Stimulated activated CD8-positive, alpha-beta memory T cell treated with anti-CD3 and anti-CD28 coated beads, Interleukin-15, amount 100 ng/mL, for 4 hours (primary cell): ENCODE measurements at places on chromosomes 4 and X.
A peak's percentile ranks its signal among the peaks of the same experiment; 100 is the strongest.

- no peak for DNase-seq
Observed at GRCh38 chr4:21046141-21046540, 345.9 kb downstream of the PACRGL start.

GRCh38 chrX:123219916-123220315, 35.8 kb downstream of the GRIA3 start:
- DNase-seq, result no peak

DNA sequence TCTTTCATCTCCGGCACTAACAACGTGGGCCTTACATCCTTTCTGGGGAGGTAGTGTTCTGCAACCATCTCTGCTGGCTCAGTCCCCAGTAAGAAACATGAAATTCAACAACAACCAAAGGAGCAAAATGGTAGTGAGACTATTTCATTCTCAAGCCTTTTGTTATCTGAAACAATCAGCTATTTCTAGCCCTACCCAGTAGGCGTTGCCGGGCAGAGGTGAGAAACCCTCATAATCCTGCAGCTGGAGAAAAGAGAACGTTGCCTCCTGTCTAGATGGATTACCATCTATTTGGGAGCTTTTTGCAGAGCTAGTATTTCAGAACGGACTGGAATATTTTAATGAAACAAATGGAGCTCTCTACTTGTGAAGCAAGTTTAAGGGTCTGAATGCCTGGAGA, 66.4 kb upstream of the GPR174 start:
- no peak for DNase-seq

GRCh38 chr4:88012647-88013046, 5.2 kb downstream of the PKD2 start:
- no peak for DNase-seq

DNA sequence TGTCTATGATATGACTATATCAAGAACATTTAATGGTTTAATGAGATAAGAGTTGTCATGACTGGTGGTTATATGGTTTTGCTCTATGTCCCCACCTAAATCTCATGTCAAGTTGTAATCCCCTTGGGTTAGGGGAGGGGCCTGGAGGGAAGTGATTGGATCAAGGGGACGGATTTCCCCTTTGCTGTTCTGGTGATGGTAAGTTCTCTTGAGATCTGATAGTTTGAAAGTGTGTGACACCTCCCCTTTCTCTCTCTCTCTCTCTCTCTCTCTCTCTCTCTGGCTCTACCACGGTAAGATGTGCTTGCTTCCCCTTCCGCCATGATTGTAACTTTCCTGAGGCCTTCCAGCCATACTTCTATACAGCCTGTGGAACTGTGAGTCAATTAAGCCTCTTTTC, 803.4 kb downstream of the TRIML1 start:
- DNase-seq, result no peak

GRCh38 chr4:181424362-181425016, 818.7 kb upstream of the TENM3 start:
- DNase-seq, result no peak

- no peak for DNase-seq
Observed at GRCh38 chr4:39326468-39326977, 39.6 kb downstream of the RFC1 start.

DNA sequence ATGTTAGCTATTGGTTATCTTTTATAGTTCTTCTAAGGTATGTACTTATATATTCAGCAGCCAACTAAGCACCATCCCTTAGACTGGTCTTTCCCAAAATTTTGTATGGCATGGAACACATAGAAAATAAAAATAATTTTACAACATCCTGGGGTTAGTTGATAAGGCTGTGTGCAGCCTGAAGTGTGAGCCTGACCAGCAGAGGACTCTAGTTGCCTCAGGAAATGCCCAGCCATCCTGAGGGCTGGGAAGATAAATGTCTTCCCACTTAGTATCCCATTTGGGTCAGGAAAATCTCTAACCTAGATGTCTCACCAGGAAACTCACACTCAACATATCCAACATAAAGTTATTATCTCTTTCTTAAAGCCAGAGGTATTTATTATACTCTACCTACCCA, 251.4 kb upstream of the POF1B start:
- no peak for DNase-seq

DNA sequence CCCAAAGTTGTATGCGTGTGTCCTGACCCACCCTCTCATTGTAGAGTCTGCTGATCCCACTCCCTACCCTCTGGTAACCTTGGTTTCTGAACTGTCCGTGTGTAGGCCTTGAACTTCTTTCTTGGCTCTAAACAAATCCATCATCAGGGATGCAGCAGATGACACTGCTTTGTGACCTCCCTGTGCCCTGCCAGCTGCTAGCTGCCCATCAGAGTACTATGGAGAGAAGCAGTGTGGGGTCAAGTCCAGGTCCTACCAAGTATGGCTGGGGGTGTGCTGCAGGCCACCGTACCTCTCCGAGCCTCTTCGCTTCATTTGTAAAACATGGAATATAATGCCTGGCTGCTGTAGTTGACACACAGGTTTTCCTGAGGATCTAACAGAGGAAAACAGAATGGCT, 183.5 kb upstream of the RBPJ start:
- DNase-seq, result no peak

- no peak for DNase-seq
Observed at GRCh38 chr4:185143601-185143969, 519 bp downstream of the SLC25A4 start.

- no peak for DNase-seq
Observed at GRCh38 chr4:133982533-133983224, 218.9 kb downstream of the PABPC4L start.

GRCh38 chr4:55178226-55179005, 53.0 kb upstream of the KDR start:
- no peak for DNase-seq

DNA sequence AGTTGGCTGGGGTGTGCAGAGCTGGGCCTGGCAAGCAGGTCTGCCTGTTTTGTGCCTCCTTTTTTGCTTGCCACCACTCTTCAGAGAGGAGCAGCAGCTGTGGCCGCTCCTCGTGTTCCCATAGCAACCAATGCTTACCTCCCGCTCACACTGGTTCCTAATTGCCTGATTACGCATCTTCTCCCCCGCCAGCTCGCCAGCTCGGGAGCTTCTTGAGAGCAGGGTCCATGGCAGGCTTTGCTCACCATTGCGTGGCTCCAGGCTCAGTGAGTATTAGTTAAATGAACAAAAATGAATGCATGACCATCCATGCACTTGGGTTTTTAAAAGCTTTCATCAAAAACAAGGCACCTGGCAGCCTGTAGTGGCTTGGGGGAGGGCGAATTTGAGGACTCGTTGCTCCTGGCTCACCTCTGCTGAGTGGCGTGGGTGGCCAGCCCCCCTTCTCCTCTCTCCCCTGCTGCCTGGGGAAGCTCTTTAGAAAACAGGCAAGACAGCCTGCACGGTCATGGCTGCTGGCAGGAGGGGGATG, 14.2 kb upstream of the PJA1 start:
- no peak for DNase-seq

- no peak for DNase-seq
Observed at GRCh38 chrX:150062292-150063137, 124.2 kb upstream of the EOLA2 start.

GRCh38 chr4:38612646-38613414, 51.2 kb upstream of the KLF3 start:
- DNase-seq, result no peak

- DNase-seq, result no peak
Observed at GRCh38 chr4:72557021-72557420, 12.0 kb downstream of the ADAMTS3 start.

DNA sequence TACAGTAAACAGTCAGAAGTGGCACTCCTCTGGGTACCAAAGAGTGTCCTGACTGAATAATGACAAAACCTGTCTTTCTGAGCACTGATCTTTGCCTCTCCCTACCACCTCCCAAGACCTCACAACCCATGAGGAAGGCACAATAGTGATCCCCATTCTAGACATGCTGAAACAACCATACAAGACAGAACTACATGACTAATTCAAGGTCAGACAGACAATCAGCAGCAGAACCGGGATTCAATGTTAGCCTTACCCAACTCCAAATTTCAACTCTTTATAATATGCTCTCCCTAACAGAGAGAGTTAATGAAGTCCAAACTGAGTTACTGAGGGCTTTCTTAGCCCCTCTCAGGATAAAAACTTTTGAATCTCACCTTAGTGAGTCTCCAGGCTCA, 71.0 kb downstream of the IRF2 start:
- no peak for DNase-seq

- DNase-seq, result peak; percentile 16
Observed at GRCh38 chr4:26319949-26320537, 771 bp upstream of the RBPJ start.

DNA sequence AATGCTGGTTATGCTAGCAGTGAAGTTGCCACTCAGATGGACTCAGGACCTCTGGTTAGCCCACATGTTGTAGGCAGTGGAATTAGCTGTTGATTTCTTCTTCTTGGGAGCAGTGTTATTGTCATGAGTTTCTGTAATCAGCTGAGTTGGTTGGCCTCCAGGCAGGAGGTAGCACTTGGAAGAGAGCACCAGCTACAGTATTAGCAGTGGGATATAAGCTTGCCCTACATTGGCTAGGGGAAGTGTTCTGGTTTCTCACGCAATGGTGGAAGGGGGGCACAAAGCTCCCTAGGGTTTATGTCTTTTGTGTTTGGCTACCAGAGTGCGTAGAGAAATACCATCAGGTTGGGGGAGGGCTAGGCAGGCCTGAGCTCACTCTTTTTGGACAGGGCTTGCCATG, 34.0 kb upstream of the UCP1 start:
- no peak for DNase-seq

DNA sequence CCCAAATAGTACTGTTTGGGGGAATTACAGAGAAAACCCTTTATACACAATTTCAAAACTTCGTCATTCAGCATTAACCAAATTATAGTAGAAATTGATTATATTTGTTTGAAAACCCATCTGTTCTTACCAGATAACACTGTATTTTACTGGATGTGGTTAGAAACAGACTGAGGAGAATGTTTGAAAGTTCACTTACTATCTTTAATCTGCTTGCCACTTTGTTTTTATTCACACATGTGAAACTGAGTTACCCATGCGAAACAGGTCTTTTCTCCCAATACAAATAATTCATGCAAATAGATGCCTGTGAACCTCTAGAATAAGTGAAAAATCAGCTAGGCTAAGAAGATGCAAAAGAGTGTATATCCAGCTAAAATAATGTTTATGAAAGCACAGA, 177.5 kb downstream of the NAA11 start:
- no peak for DNase-seq

- DNase-seq, result no peak
Observed at GRCh38 chrX:39900777-39901170, 197.0 kb downstream of the BCOR start.

DNA sequence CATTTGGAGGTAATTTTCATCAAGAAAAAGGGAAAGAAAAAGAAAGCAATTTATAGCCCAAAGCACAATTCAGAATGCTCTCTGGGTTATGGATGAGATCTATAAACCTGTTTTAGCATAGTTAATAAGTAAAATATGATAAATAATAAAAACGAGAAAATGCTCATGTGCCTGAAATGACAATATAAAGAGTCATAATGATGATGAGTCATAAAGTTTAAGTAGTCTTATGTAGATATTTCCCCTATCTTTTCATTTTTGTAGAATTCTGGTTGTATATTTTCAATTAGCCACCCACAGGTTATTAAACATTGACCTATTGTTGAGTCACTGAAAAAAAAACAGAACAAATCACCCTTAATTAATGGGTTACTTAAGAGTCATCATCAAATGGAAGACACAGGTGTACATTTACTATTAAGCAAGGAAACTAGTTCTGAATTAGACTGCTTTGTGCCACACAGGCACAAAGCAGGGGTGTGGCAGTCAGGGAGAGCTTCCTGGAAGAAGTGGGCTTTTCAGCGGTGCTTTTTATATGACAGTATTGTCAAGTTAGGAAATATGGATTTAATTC, 29.3 kb downstream of the BEND4 start:
- no peak for DNase-seq

DNA sequence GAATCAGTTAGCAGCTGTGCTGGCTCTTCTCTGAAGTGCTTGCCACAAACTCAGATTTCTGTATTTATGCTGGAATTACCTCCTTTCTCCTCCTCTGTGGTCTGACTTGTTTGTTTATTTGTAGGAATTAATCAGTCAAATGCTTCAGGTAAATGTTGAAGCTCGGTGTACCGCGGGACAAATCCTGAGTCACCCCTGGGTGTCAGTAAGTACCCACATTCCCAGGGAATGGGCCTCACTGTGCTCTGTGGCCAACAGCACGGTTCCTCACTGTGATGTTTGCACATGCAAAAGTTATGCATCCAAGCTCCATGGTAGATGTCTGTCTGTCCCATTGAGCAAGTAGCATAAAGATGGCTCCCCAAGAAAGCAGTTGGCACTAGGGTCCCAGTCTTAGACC, 169.9 kb downstream of the DCLK2 start:
- no peak for DNase-seq

- no peak for DNase-seq
Observed at GRCh38 chrX:24996096-24996709, 19.6 kb downstream of the ARX start.

DNA sequence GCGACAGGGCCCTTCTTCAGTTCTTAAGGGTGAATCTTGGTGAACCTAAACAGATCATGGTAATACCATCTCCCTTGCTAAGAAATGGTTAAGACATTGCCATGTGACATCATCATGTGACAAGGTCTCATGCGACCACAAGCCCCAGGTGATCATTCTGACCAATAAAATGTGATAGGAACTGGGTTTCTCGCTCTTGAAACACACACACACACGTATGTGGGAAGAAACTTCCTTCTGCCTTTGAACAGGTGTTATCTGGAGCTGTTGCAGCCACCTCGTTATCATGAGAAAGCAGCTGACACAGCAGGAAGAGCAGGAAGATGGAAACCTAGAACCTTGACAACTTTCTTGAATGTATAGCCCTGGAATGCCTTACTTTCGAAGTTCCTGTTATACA, 10.2 kb downstream of the SOD3 start:
- no peak for DNase-seq

GRCh38 chrX:2608638-2609430, 82.3 kb upstream of the CD99 start:
- DNase-seq, result peak; percentile 74

DNA sequence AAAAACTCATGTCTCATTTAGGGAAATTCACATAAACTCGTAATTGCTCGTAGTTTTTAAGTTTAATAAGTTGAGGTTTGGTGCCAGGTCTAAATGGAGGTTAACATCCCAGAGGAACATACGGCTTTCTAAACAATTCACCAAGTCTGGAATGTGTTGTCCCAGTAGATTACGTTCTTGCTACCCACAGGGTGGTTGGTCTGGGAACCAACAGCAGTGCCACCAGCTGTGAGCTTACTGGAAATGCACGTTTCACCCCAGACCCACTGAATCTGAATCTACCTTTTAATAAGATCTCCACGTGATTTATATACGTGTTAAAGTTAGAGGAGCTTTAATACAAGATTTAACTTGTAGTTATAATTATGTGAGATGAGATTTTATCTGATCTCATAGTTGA, 134.3 kb downstream of the BMPR1B start:
- no peak for DNase-seq
